NB4 (cell line): ENCODE measurements at places on chromosomes 1 and 21.
A peak's percentile ranks its signal among the peaks of the same experiment; 100 is the strongest.

DNA sequence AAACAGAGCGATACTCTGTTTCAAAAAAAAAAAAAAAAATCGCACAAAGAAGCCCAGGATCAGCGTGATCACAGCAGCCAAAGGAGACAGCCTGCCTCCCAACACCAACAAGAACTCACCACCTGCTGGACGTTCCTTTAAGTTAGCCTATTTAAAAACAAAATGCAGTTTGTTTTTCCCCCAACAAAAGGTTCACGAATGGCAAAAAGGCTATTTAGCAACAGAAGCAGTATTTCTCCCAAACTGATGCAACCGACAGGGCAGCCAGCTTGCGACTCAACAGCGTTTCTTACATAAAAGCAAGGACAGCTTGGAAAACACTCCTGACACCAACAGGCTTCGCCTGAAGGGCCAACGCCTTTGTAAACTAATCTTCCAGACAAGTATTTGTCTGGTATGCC, 6.8 kb downstream of the SSU72 start:
- DNase-seq, result no peak

DNA sequence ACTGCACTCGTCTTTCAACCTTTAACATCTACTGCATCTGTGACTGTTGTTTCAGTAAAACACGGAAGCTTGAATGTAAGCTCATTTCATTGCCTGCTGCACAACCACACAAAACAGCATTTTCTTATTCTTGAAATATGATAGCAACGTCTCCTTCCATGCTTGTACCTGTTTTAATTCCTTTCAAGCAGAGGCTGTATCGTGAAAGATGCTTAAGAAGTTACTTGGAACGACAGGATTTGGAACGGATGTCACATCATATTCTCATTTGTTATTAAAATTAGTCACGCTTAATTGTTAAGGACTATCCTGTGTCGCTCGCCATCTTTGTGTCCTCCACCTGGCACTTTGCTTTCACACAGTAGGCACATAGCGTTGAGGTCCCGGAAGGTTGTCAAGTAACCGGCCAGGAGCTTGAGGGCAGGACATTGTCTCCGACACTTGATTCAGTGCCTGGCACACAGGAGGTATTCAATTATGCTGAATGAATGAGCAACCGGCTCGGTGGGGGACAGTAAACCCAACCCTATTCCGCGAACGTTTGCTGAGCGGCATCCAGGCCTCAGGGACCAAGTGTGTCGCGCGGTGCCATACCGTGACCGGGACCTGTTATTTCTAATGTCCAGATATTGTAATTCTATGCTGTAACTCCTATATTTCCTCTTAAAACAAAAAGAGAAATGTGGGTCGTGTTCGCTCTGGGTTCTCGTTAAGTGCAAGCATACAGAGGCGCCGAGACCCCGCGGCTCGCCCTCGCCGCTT, 499 bp upstream of the SH3GLB1 start:
- DNase-seq, result no peak

- no peak for DNase-seq
Measured at GRCh38 chr1:22827666-22828483, 117.2 kb downstream of the EPHB2 start.

DNA sequence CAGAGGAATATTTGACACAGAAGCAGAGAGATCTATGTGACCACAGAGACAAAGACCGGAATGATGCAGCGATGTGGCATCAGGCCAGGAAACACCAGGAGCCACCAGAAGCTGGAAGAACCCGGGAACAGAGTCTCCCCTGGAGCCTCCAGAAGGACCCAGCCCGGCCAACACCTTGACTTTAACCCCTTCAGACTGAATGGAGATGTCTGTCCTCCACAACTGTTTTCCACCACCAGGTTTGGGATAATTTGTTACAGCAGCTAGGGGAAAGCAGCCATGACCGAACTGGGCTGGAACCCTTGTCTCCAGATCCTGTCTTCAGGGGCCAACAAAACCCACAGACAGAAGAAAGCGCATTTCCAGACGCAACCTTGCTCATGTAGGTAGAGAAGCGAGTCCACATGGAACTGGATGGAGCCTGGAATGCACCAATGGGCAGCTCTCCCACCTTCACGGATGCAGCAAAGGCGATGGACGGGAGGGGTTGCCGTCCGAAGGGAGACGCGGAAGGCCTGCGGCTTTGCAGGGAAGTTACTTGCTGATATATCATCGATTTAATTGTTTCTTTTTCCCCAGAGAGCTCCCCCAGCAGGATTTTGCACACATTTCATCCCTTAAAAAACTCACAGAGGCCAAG, 396.6 kb downstream of the NPHP4 start:
- no peak for DNase-seq

DNA sequence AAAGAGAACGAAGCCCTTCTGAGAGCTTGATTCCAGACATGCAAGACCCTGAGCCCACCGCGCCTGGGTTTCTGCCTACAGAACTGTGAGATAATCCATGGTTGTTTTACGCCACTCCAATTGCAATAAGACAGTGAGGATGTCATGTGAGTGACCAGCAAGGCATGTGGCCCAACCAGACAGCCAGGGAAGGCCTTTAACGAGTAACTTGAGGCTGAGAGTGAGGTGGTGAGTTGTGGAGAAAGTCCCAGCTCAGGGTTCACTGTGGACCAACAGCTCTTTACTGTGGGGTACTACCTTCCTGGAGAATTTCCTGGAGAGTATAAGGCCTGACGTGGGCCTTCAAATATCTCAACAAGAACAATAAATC, 153.9 kb downstream of the ETS2 start:
- DNase-seq, result no peak

GRCh38 chr1:156664046-156664766, 13.0 kb downstream of the NES start:
- no peak for DNase-seq

GRCh38 chr1:223087291-223088255, 55.5 kb downstream of the TLR5 start:
- DNase-seq, result no peak

DNA sequence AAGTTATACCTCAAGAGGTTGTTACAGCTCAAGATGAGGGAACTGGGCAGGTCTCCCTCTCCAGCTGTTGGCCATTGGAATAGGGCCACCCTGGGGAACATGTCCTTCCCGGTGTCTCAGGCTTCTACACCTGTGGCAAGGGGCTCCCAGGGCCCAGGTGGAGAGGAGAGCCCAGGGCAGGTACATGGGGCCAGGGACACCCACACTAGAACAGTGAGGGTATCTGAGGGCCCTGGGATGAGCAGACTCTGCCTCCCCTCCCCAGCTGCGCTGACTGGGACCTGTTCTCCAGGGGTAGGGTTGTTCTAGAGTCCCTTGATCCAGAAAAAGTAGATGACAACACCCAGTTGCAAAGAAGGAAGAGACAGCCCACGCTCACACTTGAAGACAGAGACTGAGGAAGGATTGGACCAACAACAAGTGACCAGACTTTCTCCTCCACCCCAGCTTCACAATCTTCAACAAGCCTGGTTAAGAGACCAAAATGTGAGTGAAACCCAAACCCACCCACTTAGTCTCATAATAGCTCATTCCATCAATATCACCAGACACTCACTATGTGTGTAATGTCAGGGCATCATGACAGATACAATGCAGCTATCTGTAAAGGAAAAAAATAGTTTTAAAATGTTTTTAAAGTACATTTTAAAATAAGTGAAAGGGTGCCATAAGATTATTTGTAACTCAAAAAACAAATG, 439.3 kb downstream of the NPHP4 start:
- DNase-seq, result no peak

GRCh38 chr1:10779201-10779600, 17.2 kb downstream of the CASZ1 start:
- DNase-seq, result peak; percentile 83

- DNase-seq, result peak; percentile 11
Measured at GRCh38 chr1:95252422-95252821, 18.4 kb downstream of the RWDD3 start.

DNA sequence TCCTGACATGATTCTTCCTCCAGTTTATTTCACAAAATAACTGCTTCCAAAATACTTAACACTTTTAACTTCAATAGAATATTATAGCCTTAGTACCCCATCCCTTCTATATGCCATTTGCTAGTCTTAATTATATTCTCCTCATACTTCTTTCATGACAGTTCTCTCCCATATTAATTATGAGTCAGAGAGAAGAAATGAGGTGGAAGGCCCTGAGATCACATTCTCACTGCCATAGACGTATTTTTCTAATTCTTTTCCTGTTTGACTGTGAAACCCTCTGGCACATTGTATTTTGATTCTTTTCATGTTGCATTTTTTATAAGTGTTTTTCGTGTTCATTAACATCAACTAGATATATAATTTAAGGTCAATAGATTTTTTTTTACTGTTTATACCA, 88.4 kb downstream of the GTF2B start:
- DNase-seq, result no peak

- peak; percentile 86 for DNase-seq
Measured at GRCh38 chr1:18907917-18908845, 5.8 kb upstream of the ALDH4A1 start.

GRCh38 chr1:109897259-109897955, 13.2 kb upstream of the CSF1 start:
- peak; percentile 30 for DNase-seq

- no peak for DNase-seq
Measured at GRCh38 chr21:31164713-31165694, 126.7 kb upstream of the KRTAP19-8 start.

GRCh38 chr1:110119843-110120242, 7.6 kb downstream of the UBL4B start:
- no peak for DNase-seq

DNA sequence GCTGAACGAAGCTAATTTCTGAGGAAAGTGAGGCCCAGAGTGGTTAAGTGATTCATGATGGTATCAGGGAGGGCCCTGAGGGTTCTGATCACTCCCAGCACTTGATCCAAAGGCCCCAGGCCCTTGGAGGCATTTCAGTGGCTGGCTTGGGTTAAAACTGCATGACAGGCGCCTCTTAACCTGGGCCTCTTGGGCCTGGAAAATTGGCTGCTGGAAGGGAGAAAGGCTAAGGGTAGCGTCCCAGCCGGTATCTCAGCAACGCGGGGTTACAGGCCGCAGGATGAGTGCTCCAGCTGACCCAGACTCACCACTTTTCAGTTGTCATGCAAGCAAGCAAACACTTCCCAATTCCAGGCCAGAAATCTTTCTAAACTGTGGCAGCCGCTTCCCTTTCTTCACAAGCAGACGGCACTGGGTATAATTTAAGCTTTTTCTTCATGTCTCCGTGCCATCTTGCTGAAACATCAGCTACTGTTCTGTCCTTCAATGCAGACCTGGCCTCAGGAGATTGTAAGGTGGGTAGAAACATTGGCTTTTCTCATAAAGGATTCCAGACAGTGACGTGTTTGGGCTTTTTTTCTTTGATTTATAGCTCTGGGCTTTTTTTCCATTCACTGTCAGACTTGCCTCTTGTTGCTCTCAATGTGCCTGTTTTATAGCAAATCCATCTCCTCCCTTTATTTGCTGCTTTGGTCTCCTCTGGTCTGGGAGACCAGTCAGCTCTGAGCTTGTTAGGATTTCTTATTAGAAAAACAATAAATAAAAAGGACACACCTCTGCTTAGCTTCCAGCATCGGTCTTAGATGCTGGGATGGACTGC, 229.1 kb downstream of the KCNJ6 start:
- DNase-seq, result no peak

- DNase-seq, result peak; percentile 79
Measured at GRCh38 chr1:31111290-31111951, 45.9 kb upstream of the PUM1 start.

DNA sequence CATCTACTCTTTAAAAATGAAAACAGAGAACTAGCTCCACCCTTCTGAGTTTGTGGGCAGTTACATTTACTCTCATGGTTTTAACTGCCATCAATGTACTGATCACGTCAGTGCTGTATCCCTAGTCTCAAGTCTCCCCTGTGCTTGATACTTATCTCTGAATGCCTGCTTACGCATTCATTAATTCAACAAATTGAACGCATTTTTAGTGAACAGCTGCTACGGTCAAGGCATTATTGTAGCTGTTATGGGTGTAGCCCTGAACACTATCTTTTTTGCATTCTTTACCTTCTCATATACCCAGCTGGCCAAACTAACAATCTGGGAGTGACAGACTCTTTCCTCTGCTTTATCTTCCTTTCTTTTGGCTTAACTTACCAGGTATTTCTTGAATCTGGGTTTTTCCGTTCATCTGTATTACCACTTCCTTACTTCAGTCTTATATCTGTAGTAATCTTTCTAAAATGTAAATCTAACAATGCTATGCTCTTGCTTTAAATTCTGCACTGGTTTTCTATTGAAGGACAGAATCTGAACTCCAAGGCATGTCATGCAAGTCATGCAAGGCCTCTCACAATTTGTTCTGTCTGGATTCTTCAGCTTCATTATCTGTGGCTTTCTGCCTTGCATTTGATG, 33.3 kb downstream of the SMG7 start:
- DNase-seq, result no peak

DNA sequence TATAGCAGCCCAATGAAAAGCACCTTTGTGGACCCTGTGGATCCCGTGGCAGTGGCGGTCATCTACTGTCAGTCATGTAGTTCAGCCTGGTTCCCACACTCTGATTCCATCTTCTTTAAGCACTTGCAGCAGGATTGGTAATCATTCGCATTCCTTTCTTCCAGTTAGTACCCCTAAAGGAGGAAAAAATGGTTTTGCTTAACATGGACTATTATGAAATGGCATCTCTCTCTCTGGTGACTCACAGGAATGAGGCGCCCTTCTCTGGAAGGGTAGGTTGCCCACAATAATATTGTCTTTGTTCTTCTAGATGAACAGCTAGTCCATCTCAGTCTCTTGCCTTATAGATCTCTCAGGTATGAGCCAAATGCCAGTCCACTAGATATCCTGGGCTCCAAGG, 127.9 kb upstream of the MROH9 start:
- no peak for DNase-seq

DNA sequence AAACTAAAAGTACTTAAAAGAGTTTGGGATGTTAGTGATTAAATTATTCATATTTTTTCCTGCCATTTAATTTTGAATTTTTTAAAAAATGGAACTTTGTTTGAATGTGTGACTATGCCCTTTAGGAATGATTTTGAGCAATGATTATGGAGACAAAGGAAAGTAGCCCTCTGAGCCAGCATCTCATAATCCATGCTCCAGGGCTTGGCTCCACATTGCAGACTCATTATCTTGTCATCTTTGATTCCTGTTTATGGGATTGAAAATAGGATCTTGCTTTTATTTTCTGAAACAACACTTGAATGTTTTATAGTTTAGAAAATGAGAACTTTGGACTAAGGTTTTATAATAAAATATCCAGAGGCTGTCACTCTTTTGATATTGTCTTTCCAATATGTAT, 14.5 kb downstream of the AXDND1 start:
- no peak for DNase-seq

DNA sequence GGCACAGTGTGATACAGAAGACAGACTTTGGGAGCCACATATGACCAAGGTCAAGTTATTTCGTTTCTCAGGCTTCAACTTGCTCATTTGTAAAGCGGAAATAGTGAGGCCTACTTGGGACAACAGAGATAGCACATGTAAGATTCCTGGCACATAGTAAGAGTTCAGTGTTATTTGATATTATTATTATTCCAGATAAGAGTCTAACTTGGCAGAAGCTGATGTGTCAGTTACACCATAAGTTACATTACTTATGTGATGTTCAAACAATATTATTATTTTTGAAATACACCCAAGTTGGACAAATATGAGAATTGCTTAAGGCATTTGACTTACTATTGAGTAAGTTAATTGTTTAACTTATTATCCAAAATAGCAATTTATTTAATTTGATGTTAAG, 10.2 kb upstream of the CYP4X1 start:
- DNase-seq, result no peak
